Eye (tissue), 1 donor: ENCODE measurements at places on chromosomes 6 and 20.
A peak's percentile ranks its signal among the peaks of the same experiment; 100 is the strongest.

- no peak for DNase-seq
Observed at GRCh38 chr6:141550471-141550870, 582.3 kb upstream of the GJE1 start.

DNA sequence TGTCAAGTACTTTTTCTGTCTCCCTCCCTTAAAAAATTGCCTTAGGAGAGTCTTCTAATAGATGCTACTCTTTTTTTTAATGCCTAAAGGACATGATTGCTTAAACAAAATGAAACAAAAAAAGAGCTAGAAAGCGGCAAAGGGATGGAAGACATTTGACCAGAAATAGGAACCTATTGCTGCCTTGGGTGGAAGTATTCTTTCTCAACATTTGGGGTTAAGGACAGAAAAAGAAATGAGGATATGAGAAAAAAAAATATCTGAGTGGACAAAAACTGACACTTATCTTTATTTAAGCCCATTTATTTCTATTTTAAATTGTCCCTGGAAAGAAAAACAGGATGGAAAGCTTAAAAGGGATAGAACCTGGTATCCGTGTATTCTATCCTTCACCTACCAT, 664.9 kb upstream of the CITED2 start:
- no peak for DNase-seq

GRCh38 chr20:57779401-57780003, 69.7 kb upstream of the PMEPA1 start:
- no peak for DNase-seq

- DNase-seq = peak; percentile 22
Observed at GRCh38 chr6:141700819-141701218, 431.9 kb upstream of the GJE1 start.

- DNase-seq = no peak
Observed at GRCh38 chr6:135728589-135728988, 122.9 kb upstream of the PDE7B start.

- no peak for DNase-seq
Observed at GRCh38 chr20:56914532-56914931, 285.4 kb downstream of the TFAP2C start.

GRCh38 chr6:85864453-85865401, 222.0 kb upstream of the SYNCRIP start:
- DNase-seq = peak; percentile 1

DNA sequence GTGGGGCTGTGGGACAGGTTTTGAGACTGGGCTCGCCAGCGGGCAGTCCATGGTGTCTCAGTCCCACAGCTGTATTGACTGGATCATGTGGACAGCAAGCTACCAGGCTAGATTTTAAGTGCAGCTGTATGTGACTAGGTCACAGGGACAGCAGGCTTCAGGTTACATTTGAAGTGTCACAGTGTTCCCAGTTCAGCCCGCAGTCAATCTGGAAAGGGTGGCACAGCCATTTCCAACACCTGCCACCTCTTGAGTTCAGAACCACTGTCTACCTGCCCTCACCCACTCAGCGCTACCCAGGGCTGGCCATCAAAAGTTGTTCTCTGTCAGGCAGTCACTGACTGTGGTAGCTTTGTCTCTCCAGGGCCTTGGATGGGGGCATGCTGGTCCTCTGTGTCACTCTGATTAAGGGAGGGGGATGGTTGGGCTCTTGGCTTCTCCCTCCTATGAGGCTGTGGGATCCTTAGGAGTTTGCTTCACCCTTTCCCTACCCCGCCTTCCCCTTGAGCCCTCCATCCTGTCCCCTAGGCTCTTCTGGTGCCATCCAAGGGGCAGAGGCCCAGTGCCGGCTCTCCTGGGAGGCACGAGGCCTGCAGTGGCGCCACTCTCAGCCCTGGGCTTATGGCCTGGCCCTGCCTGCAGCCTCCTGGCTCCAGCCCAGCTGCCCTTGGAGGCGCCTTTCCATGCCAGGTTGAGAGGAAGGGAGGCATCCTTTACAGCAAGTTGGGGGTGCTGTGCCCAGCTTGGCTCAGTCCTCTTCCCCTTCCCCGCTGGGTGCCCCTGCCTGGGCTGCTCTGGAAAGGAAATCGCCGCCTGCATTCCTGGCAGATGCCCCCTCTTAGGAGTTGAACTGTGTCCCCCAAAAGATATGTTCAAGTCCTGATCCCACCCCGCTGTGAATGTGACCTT, 44.9 kb downstream of the PNLDC1 start:
- no peak for DNase-seq
